ENCODE measurements at places on chromosomes 6 and 20. TPM values are rescaled to one million over a fixed set of nuclear protein-coding genes. Genes with fewer than 3 reads are reported as not detected.

- no peak for DNase-seq
Observed at GRCh38 chr6:143592335-143592734, 80.8 kb upstream of the FUCA2 start.

DNA sequence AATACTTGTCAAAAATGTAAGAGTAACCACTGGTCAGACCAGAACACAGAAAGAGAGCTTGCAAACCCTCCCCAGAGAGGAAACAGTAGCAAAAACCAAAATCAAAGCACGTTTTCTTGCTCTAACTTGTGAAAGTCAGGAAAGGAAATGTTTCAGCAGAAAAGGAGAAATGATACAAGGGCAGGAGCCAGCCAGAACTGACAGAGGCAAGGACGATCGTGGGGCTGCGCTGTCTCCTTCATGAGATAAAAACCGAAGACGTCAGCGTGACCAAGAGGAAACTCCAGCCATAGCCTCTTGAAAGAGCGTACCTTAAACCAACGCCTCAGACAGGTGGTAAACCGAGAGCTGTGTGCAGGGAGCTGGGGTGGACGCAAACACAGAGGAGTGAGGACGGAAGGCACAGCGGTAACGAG, 27.5 kb downstream of the LAMA5 start:
- DNase-seq = no peak

DNA sequence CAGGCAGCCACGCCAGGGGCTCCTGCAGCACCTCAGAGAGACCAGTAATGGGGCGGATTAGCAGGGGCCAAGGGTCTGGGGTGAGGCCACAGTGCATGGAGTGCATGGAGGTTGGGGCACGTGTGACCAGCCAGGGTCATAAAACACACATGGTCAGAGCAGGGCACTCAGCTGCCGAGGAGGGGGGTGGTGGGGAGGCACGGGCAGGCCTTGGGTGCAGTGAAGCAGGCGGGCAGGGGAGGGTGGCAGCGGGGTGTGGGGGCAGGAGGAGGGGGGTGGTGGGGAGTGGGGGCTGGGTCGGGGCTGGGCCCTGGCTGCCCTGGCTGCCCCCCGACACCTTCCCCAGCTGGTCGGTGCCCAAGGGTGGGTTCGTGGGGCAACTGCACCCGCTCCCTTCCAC, 23.7 kb upstream of the NTSR1 start:
- DNase-seq = no peak

Gene AURKA
- 13.3 TPM for total RNA-seq

Gene ELOVL4
- total RNA-seq = 0.31 TPM

GRCh38 chr6:34671367-34671766, 25.2 kb downstream of the ILRUN start:
- no peak for DNase-seq

GRCh38 chr20:45343532-45344167, 4.6 kb downstream of the SDC4 start:
- DNase-seq = peak; percentile 82

All from left colon (tissue), 2 donors.